ENCODE measurements at places on chromosomes 16 and 17.

- peak; percentile 19 for DNase-seq
Measured at GRCh38 chr17:77011173-77012011, 129.4 kb upstream of the SEC14L1 start.

- peak; percentile 60 for DNase-seq
Measured at GRCh38 chr16:85554889-85555718, 58.0 kb upstream of the GSE1 start.

GRCh38 chr17:63023049-63023448, 57.0 kb downstream of the TANC2 start:
- DNase-seq, result no peak

DNA sequence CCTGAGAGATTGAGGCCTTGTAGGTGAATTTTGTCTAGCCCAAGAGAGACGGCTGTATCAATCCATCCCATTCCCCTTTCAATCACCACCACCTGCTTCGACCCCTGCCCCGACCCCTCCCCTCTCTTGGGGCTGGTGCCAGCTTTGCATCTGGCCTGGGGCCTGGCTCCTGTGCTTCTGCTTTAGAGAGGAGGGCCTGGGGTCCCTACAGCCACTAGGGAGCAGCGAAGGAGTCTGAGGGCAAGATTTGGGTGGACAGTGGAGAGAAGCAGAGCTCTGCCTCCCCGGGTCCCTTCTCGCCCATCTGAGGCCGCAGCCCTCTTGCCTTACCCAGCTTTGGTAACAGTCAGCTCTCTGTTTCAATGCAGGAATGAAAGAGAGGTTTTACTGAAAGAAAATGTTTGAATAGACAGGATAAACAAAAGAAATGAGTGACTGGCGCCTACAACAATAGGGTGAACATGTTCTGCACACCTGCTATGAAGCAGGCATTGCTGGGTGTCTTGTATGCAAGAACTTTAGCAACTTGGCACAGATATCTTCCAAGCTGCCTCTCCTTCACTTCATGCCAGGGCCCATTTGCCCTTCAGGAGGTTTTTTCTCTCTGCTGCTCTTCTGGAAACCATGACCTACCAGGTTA, 57.4 kb downstream of the SLC47A1 start:
- DNase-seq, result no peak

DNA sequence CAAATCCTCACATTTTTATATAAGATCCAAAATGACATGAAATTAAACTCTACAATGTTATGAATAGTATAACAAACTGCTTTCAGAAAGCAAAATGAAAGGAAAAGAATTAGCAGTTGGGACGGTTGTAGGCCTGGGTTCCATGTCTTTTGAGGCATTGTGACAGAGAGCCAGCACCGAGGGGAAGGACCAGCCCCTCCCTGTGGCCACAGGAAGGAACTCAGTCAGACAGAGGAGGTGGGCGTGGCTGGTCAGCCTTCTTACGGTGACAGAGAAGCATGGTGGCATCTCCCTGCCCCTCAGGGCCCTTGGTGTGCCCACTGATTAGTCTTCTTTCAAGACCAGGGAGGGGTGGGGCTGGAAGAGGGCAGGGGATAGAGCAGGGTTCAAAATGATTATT, 5.7 kb downstream of the ZNF319 start:
- DNase-seq, result peak; percentile 43

GRCh38 chr17:43545383-43545632, 832 bp downstream of the ETV4 start:
- DNase-seq, result no peak

GRCh38 chr16:79469999-79470398, 130.5 kb downstream of the MAF start:
- no peak for DNase-seq

DNA sequence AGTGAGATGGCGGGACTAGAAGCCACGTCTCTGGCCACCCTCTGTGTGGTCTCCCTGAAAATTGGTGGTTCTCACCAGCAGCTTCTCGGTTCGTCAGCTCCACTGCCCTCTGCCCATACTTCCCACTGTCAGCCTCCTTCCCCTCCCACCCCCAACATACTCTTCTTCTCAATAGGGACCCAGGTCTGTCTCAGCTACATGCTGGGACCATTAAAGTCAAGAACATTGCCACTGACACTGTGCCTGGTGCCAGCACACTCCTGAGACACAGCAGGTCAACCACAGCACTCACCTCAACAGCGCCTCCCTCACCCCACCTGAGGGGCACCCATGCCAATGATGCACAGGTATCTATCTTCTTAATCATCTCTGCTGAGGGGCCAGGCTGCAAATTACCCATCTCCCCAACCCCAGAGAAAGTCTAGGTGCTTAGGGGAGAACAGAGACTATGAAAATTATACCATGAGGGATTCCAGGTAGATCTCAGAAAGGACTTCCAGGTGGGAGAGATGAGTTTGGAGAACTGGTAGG, 1.3 kb downstream of the PLXDC1 start:
- no peak for DNase-seq

DNA sequence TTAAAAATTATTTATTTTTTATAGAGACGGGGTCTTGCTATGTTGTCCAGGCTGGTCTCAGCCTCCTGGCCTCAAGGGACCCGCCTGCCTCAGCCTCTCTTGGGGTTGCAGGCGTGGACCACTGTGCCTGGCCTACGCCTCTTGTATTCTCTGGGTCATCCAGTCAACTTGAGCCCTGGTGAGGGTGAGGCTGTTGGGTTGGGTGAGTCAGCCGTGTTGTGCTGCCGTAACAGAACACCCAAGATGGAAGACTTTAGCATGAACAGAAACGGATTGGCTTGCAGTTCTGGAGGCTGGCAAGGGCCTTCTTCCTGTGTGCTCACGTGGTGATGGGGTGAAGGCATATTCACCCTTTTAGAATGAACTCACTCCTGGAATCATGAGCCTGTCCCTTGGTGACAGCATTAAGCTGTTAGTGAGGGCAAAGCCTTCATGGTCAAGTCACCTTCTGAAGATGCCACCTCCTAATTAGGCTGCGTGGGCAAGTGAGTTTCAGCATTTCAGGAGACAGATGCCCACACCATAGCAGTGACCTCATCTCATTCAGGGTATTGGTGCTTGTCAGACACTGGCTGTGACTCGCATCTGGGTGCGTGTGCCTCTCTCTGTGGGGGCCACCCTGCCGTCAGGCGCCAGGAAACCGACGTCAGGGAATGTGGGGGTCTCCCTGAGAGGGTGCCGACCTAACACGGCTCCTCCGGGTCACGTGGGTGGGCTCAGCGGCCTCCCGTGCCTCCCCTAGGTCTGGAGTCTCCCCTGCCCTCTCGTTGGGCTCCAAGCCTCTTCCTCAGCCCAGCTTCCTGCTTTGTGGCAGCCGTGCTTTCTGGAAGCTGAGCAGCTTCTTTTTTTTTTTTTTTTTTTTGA, 49.8 kb downstream of the WDR45B start:
- DNase-seq, result no peak

- DNase-seq, result no peak
Measured at GRCh38 chr17:55726440-55726839, 3.8 kb upstream of the TMEM100 start.

DNA sequence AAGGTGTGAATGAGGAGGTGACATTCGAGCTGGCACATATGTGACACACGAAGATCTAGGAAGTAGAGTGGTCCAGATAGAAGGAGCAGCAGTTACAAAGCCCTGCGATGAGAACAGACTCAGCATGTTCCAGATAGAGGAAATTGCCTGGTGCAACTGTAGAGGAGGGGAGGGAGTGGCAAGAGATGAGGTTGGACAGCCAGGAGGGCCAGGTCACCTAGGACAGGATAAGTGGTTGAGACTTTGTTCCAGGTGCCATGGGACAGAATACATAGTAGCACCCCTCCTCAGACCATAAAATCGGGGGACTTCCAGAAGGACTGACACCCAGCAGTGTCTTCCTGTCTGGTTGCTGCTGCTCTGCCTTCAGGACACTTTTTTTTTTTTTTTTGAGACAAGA, 11.0 kb upstream of the CENPT start:
- peak; percentile 67 for DNase-seq

DNA sequence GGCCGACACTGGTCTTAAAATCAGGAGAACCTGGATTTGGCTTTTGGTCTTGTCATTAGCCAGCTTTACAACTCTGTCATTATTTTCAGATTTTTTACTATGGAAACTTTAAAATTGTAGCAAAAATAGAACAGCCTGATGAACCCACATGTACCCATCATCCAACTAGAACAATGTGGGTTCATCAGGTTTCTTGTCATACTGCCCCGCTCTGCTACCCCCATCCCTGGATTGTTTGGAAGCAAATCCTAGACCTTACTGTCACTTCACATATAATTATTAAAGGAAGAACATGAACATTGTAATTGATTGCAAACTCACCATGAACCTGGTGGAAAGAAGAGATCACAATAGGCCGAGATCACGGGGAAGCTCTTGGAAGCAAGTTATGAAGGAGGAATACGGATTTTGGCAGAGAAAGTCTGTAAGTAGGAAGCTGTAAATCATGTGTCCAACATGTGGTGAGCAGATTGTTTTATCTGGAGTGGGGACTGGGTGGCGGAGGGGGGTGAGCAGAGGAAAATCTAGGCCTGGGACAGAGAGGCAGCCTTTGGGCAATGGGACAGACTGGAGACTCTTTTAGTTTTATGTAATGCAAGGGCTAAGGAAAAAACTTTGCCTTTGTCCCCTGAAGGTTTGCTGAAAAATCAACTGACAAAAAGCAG, 67.0 kb downstream of the PITPNC1 start:
- no peak for DNase-seq

GRCh38 chr16:84836234-84836647, 16.5 kb downstream of the CRISPLD2 start:
- no peak for DNase-seq

GRCh38 chr16:69706256-69706974, 19.9 kb downstream of the NQO1 start:
- no peak for DNase-seq

- DNase-seq, result no peak
Measured at GRCh38 chr17:5544115-5544514, 40.2 kb downstream of the NLRP1 start.

DNA sequence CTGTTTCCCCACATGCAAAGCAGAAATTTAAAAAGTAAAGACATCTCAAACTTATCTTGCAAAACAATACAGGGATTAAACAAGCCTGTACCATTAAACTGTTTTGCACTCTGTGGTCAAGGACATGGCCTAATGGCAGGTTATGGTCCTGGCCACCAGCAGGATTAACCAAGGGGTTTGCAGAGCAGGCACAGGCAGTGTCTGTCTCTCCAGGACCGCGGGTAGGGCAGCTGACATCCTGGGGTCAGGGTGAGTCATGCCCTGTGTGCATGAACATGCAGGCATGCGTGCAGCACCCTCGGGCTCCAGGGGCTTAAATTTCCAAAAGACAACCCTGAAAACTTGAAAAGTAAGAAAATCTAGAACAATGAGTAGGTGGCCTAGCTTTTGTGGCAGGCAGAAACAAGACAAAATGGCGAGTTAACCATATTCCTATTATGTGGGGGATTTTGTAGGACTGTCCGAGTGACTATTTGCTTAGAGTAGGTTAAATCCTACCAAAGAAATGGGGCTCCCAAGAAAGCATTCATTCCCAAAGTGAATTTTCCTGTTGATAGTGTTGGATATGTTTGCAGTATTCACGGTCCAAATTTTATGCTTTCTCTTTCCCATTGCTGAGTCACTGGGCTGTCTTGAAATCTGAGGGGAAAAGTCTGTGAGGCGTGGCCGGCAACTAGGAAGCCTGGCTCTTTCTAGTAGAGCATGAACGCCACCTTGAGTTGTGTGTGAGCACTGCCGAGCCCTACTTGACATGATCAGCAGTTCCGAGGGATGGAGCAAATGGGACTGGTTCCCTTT, 158.4 kb upstream of the FAM20A start:
- DNase-seq, result peak; percentile 93

- DNase-seq, result peak; percentile 96
Measured at GRCh38 chr17:38871247-38872015, 1.6 kb downstream of the LASP1 start.

- no peak for DNase-seq
Measured at GRCh38 chr17:43378766-43379165, 20.0 kb upstream of the ARL4D start.

DNA sequence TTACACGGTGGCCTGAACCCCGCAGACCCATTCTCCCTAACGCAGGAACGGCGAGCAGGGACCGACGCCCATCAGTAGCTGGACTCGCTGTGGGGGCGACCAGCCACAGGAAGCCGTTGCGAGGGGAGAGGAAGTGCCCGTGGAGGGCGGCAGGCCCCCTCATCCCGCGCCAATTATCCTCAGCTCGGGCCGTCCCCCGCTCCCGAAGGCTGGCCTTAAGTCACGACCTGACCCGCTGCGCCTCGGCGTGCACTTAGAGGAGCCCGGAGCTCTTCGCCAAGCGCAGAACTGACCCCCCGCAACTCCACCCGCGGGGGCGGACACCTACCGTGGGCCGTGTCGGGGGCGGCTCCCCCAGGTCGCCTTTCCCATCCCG, 401 bp downstream of the ARL16 start:
- DNase-seq, result no peak

DNA sequence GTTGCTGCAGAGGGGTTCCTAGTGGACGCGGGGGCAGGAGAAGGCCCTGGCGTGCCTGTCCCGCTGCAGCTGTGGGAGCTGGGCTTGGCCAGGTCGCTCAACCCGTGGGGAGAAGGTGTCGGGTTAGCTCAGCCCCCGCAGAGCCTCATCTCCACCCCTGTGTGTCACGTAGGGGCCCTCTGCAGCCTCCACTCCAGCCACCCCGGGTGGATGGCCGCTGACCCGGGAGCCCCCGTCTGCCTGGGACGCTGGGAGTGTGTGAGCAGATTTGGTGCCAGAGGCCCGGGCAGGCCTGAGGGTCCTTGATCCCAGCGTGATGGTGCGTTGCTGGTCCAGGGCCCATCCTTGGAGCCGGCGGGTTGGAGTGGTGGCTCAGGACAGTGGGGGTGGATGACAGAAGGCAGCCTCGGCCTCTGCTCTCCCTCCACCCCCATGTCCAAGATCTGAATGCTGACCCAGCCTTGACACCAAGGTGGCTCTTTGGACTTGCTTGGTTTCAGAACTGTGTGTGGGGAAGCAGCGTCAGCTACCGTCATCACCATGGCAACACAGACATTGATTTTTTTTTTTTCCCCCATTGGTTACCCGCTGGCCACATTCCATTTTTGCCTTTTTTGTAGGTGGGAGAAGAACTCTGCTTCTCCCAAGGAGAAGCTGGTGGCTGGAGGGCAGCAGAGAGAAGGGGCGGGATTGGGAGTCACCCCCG, 35.7 kb downstream of the BAIAP2 start:
- no peak for DNase-seq

DNA sequence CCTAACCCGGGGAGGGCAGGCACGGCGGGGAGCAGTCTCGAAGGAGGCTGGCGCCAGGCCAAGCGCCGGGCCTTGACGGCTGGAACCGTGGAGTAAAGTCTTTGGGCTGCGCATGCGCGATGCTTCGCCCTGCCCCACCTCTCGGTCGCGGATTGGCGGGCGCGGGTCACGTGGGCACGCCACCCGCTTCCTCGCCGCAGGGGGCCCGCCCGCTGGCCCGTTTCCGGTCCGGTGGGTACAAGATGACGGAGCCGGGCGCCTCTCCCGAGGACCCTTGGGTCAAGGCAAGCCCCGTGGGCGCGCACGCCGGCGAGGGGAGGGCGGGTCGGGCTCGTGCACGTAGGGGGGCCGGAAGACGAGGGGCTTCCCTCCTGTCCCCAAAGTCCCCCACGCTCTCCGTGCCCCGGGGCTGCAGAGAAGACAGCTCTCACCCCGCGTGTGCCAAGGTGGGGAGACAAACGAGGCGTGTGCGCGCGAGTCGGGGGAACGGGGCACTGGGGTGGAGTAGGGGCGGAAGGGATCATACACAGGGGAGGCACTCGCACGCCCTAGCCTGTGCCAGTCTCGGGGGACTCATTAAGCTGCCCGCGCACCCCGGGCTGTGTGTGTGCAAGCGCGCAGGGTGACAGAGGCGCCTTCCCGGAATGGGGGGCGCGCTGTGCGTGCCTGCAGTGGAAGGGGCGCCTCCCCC, at the start of gene MLX:
MLX (plus strand) TSS at position 218 of the 691 bp plus-strand sequence; CDS start at position 243, 25 bp downstream.
- peak; percentile 98 for DNase-seq
